ENCODE measurements at places on chromosomes 3 and 15.
A peak's percentile ranks its signal among the peaks of the same experiment; 100 is the strongest.

- no peak for DNase-seq
These were observed 321.4 kb upstream of the NECTIN3 start for GRCh38 chr3:110750201-110750600.

- DNase-seq = no peak
These were observed 29.7 kb downstream of the ACSBG1 start for GRCh38 chr15:78204351-78205309.

GRCh38 chr15:45583731-45584639 is 3.2 kb upstream of the BLOC1S6 start:
- DNase-seq = no peak

- DNase-seq = no peak
These were observed 4.5 kb downstream of the NDUFB5 start for GRCh38 chr3:179608931-179609720.

- DNase-seq = no peak
These were observed 45.4 kb upstream of the RPL32 start for GRCh38 chr3:12886736-12887135.

DNA sequence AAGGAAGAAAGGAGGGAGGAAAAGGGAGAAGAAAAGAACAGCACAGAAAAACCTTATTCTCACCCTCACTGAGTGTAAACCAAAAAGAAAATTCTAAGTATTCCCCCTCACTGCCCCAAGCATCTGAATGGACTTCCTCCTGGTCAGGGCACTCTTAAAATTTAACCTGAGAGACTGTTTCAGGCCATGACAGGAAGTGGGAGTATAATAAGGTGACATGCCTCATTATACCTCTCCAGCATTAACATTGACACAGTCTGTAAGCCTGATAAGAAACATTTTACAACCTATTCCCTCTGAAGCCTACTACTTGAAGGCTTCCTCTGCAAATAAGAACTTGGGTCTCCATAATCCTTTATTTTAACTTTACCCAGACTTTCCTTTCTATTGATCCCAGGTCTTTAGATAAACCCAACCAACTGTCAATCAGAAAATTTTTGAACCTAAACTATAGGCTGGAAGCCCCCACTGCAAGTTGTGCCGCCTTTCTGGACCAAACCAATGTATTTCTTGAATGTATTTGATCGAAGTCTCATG is 41.7 kb downstream of the SLCO2A1 start:
- DNase-seq = no peak

DNA sequence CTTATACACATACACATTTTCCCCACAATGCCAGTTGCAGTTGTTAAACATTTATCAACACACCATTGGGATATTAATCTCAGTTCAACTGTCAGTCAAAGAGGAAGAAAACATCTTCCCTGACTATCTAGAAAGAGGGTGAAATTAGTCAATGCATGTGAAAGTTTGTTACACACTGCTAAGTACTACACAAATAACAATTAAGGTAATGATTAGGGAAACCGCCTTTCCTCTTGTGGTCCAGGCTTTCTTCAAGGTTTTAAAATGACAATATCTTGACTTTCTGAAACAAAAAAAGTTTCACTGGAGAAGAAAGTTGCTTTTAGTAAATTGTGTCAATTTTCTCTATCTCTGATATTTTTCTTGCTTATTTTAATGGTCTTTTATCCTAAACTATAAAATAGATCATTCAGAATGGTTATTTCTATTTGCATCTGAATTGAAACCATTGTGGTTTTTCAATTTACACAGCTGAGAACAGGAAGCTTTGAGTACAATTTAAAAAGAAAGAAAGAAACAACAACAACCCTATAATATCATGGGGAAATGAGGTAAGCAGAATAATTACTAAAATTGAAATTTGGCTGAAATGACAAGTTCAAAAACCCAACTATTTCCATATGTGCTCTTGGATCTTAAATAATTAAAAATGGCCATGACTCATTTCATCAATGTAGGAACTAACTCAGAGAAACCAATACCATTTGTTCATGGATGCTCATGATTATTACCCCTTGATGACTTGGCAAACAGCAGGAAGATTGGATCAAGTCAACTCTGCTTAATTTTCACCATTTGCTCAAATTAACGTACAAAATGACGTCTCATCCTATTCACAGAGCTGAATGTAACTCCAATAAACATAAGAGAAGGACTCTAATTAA is 31.7 kb downstream of the GPR149 start:
- no peak for DNase-seq

- no peak for DNase-seq
These were observed 22.8 kb upstream of the TM2D3 start for GRCh38 chr15:101675015-101675414.

DNA sequence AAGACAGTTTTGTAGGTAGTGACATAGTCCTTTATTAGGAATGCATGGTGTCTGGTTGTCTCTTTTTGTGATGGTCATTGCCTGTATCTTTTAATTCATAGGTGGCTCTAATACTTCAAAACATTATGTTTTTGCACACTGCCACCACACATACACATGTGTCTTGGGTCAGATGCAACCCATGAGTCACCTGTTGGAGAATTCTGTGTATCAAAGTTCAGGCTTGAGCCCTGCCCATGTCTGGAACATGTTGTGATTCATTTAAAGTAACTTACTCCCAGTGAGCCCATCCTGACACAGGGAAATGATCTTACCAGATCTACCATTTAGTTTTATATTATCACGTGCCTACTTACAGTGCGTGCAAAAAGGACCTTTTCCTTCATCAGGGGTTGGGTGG is 142.7 kb downstream of the GHSR start:
- DNase-seq = no peak

DNA sequence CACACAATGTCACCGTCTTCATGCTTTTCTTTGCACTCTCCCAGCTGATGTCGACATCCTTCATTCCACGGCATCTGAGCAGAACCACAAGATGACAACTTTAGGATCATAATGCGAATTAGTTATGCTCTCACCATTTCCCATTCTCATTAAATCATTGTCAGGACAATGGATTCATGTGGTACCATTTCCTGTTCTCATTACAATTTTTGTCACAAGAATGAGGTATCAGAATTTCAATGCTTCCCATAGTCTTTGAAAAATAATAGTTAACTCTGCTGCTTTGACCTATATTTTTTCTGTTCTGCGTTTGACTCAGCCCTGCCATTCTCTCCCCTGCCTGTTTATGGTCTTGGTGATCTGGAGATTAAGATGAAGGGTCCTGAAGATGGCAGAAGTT is 175.7 kb upstream of the MDFIC2 start:
- DNase-seq = no peak

GRCh38 chr15:91795235-91795634 is 58.3 kb upstream of the SLCO3A1 start:
- no peak for DNase-seq

DNA sequence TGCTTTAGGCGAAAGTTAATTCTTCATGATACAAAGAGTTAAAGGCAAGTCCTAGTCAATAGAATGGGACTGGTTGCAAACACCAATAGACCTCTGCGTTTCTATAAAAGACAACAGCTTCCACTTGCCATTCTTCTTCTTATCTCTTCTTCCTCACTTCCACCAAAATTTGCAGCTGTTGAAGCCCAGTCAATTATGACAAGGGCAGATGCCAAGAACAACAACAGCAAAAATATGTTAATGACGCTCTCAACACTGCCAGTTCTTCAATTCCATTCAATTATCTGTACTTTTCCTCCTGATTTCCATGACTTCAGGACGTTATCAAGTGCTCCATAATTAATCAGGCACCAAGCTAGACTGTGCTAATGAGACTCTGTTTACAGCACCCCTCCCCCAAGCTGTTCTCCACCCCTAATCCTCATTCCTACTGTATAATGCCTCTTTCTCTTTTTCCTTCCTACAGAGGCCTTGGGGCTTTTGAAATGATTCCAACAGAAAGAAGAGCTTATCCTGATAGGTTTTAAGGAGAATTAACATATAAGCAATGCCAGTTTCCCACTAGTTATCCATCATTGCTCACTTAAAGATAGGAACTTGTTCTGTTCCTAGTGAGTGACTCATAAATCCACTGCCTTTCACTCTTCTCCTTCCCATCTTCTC is 1160.5 kb downstream of the IGSF11 start:
- DNase-seq = peak; percentile 94

DNA sequence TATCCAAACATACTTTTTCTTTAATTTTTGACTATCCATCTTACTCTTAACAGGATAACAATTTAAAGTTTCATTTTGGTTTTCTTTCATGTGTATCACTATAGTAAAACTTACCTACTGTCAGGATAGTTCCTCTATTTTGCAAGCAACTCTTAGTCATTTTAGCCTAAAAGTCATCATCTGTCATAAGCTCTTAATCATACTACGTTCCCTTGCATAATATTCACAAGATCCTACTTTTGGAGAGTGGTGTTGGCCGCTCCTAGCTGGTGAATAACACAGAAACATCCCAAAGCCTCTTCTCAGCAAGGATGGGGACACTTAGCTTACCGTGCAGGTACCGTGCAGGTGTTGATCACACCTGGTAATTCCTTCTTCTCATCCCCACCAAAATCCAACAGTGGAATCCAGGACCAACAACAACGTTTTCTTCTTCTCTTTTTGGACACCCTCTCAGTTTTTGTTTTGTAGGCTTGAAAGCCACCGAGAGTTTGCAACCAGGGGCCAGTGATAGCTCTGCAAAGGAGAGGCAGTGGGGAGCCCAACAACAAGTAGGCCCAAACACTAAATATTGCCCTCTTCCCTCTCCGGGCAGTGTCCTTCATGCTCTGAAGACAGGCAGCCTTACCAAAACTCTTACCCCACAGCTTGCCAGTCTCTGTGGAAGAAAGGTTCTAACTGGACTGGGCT is 433 bp downstream of the FILIP1L start:
- DNase-seq = no peak

DNA sequence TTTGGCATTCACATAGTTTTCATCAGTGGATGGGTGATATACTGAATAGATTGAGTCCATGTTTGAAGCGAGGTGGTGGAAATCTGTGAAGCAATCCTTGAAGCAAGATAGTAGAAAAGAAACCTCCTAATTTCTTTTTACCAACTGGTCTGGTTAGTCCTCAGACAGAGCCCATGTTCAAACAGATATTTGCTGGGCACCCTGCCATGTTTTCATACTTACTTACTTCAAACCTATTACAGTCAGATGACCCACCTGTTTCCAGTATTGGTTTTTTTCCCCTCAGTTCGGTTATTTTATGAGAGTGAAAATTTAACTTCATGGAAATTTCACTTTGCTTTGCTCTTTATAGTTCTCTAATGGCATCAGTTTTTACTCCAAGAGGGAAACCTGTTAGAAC is 23.7 kb downstream of the EXOSC7 start:
- no peak for DNase-seq

DNA sequence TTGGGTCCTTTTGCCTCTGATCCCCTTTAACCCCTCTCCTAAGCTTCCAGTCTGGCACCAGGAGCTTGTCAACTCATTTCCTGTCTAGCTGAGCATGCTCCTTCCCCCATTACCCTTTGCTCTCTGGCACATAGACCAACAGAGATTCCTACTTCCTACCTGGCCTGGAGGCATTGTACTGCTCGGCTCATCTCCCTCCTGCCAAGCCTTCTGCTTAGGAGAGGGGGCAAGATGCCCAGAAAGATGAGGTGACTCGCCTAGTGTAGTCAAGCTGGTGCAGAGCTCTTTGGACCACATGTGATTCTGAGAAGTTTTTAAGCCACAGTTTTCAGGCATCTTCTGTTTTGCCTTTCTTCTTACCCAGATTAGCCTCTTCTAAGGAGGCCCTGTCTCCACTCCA is 95.4 kb downstream of the ZNF621 start:
- no peak for DNase-seq

DNA sequence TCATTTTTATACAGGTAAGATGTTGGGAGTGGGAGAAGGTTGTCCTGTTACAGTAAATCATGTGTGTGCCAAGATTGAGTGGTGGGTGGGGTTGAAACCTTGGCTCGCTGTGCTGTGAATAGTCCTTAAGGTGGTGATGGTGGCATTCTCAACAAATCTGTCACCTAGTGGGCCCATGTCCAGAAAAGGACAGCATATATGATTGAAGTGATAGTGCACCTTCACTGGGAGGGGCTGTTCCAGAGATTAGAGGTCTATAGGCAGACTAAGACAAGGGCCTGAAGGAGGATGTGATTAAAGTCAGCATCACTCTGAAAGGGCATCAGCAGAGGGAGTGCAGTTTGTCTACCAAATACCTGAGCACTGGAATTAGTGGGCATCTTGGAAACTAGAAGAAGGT is 374.2 kb upstream of the C2CD4B start:
- DNase-seq = no peak

DNA sequence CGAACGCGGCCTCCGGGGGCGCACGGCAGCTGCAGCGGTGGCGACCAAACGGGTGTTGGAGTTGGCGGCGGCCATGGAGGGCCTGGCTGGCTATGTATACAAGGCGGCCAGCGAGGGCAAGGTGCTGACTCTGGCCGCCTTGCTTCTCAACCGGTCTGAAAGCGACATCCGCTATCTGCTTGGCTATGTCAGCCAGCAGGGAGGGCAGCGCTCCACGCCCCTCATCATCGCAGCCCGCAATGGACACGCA is 725 bp downstream of the FEM1B start:
- no peak for DNase-seq

All from NCI-H1105 (cell line).